Stimulated activated CD8-positive, alpha-beta memory T cell treated with anti-CD3 and anti-CD28 coated beads, Interleukin-4, amount 100 ng/mL, for 4 hours (primary cell): ENCODE measurements at places on chromosomes 13 and 19.

DNA sequence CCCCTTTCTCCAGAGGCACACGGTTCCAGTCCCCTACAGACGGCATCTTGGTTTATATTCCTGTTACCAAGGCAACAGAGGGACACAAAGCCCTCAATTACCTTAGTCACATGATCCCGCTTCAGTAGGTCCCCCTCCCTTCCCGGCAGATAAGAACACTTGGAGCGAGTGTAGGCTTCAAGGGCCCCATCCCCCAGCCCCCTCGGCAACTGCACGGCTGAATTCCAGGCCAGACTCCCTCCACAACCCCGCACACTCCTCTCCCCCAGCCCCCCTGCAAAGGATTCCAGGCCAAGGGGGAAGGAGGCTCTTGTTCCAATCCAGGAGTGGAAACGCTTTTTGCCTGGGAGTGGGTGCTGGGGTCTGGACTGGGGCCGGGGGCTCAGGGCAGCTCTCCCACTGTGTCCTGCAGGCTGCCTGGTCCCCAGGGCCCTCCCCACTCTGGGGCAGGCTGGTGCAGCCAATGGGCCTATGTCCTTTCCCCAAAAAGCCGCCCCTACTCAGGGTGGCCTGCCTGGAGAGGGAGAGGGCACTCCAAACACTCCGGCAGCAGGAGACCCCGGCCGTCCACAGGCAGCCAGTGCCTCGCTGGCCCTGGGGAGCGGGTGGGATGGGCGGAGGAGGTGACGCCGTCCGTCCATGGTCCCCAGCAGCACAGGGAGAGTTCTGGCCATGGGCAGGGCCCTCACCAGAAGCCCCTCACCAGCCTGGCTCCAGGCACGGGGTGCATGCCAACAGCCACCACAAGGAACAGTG is 62.6 kb downstream of the MLLT1 start:
- no peak for DNase-seq

- DNase-seq, result no peak
Measured at GRCh38 chr13:112845511-112846144, 123.4 kb upstream of the MCF2L start.

DNA sequence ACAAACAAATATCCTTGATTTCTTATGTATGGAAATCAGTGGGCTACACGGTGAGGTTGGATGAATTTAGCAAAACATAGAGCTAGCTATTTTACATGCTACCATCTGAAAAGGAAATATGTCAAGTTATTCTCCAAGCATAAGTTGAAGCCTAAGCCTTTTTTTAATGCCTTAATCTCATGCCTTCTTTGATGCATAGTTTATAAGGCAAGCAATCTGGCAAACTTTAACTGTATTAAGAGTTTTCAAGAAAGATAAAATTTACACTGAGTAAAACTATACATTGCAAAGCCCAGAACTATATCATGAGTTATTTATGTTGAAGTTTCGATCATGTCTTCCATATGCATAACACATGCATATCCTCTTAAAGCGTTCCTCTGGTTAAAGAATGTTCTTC is 85.0 kb upstream of the ATXN8OS start:
- DNase-seq, result no peak

- no peak for DNase-seq
Measured at GRCh38 chr13:52411629-52412028, 5.7 kb upstream of the THSD1 start.

GRCh38 chr13:108226184-108226583 is 8.0 kb downstream of the ABHD13 start:
- no peak for DNase-seq

DNA sequence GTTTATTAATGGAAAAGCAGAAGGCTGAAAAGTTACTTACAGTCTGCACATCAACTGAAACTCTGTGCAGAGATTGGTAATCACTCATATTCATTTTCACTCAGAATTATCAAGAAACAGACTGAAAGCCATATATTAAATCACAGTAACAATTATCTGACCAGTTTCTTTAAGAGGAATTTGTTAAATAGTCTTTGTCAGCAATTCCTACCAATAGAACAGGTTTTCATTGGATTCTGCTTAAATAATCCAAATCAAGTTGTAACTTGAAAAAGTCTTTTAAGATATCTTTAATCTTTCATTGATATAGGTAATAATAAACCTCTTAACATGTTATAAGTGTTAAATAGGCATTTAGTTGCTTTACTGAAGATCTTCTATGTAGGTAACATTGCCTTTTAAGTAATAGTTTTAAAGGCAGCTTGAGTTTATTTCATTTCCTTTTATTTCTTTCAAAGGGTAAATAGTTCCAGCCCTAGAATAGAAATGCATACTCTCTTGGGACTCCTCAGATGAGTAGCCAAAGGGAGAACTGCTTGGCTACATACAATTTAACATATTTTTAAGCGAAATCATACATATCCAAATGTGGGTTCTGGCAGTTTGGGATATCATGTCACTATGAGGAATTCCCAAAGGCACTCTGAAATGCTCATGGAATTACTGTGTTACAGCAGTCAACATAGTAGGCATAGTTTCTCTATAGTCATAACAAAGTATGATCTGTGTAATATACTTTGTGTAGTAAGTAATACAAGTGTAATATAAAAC is 326.0 kb upstream of the SPRY2 start:
- no peak for DNase-seq

DNA sequence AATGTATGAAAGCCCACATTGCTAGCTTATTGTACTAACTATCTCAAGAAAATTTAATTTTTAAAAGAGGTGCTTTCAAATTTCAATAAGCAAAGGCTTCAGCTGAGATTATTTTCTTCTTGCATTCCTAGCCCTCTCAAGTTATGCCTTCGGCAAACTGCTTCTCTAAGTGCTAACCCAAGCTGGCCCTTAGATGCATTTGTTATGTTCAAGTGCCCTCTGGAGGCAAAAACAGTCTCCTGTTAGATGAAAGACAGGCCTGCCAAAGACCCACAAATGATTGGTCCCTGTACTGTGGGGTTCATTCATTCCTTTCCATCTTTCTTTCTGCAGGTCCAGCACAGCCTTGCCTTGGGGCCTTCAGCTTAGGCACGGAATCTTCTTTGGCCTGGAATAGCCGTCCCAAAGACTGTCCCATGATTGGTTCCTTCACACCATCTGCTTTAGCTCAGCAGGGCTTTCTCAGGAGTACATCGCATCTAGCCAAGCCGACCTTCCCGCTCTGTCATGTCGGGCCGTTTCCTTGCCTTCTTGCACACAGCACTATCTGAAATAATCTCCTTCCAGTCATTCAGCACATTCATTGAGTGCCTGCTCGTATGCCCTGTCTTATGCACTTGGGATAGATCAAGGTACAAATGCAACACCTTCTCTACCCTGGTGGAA is 26.4 kb upstream of the TPTE2 start:
- DNase-seq, result no peak

GRCh38 chr19:47447470-47448359 is 24.0 kb downstream of the SLC8A2 start:
- no peak for DNase-seq

GRCh38 chr19:30356951-30357579 is 15.1 kb upstream of the ZNF536 start:
- DNase-seq, result no peak

DNA sequence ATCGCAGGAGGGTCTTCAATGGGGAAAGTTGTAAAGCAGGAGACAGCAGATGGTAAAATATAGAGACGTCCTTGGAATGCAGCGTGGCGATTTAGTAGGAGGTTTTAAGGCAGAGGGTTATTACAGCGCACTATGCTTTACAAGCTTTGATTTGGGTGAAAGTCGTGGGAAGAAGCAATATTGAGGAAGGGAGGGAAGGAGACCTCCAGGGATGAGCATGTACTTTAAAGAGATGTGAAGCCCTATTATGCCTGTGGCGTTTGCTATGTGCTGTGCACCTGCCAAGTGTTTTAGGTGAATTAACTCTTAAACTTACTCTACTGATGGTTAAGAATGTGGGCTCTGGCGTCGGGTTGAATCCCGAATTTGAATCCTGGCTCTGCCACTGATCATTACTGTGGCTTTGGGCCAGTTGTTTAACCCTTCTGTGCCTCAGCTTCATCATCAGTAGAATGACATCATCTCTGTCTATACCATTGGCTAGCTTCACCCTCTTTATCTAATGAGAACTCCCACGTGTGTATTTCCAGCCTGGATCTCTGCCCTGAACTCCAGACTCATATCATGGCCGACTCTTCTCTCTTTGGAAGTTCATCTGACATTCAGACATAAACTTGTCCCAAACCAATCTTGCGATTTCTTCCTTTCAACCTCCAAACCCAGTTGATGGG is 583 bp downstream of the CCDC61 start:
- DNase-seq, result no peak

GRCh38 chr19:35000647-35001501 is 751 bp downstream of the GRAMD1A start:
- DNase-seq, result peak; percentile 29

GRCh38 chr13:50684366-50684765 is 159.1 kb downstream of the DLEU7 start:
- DNase-seq, result no peak

DNA sequence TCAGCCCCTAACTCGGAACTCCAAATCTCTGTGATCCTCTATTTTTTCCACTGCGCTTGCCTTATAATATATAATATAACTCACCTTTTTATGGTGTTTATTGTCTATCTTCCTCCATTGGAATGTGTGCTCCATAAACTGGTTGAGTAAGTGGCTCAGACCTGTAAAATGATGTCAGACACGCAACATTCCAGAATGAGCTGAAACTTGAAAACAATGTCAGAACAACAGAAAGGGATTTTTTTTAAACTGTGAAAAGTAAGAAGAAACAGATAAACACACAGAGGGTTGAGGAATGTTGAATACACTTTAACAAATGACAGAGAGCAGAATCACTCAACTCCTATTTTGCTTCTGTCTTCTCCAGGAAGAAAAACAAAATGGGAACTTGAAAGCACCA is 19.1 kb upstream of the FAM216B start:
- no peak for DNase-seq

- DNase-seq, result no peak
Measured at GRCh38 chr13:32660227-32660626, 74.0 kb downstream of the PDS5B start.

DNA sequence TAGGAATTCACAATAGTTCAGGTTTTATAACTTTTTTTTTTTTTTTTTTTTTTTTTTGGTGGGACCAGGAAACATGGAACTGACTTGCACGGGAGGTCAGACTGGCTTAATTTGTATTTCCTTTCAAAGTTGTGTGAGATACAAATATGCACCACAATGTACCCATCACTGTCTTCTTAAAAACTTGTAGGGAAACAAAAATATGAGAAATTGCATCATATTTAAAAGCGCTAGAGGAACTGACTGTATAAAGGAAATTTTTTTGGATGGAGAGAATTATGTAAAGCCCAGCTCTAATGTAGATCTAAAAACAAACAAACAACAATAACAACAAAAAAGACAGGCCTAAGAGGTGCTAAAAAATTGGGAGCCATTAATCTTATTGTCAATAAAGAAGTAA is 246.5 kb downstream of the DCT start:
- DNase-seq, result no peak

DNA sequence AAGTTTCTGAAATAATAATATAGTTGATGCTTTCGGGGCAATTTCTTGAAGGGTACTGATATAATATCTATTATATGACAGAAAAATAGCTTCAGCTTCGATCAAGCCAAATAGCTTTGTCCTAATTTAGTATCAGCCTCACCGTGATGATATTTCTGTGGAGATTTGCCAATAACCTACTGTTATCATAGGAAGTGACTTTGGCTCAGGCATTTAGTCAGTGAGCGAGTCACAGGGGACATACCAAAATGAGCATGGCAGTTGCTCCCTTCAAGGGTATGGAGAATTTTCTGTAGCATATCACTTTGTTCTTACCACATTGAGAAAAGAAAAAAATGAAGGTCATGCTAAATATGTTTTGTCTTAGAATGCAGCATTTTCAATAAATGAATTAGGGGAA is 767.6 kb upstream of the SLITRK1 start:
- DNase-seq, result no peak

- no peak for DNase-seq
Measured at GRCh38 chr19:56829596-56829995, 10.9 kb downstream of the PEG3 start.

DNA sequence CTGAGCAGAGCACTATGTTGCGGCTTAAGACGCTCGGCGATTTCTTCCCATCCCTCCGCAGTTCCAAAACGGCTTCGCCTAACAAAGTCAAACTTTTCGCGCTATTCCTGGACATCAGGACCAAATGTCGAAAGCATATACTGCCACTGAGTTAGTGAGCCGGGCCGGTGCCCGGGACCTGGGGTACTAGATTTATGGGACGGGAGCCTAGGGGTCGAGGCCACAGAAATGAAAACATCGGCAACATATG is 699 bp downstream of the RCBTB2 start:
- DNase-seq, result no peak

- no peak for DNase-seq
Measured at GRCh38 chr19:14411938-14412245, 7.2 kb downstream of the DDX39A start.

- no peak for DNase-seq
Measured at GRCh38 chr13:35470671-35471661, 5.5 kb downstream of the MAB21L1 start.

DNA sequence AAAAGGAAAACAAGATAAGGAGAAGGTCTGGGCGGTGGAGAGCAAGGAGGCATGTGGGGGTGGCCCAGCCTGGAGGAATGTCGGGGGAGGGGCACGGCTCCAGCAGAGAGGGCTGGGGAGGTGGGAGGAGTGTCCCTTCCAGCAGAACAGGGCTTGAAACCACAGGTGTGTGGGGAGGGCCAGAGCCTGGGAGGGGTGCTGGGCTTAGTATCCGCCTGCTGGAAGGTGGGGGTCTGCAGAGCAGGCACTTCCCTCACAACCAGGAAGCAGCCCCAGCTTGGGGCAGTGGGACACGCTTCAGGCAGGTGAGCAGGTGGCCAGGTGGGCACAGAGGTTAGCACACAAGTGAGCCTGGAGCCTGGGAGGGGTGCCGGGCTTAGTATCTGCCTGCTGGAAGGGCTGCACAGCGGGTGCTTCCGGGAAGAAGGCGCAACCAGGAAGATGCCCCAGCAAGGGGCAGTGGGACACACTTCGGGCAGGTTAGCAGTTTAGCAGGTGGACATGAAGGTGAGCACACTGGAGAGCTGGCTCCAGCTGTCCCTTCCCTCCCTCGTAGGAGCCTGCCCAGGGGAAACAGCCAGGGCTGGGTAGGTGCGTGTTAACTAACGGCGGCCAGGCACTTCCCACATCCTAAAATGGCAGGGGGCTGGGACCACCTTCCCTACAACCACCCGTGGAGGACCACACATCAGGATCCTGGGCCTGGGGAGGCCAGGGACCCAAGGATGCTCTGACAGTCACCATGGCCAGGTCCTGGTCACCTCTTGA is 3.0 kb downstream of the GAS6 start:
- no peak for DNase-seq

- DNase-seq, result no peak
Measured at GRCh38 chr13:33003458-33004019, 12.7 kb upstream of the KL start.

DNA sequence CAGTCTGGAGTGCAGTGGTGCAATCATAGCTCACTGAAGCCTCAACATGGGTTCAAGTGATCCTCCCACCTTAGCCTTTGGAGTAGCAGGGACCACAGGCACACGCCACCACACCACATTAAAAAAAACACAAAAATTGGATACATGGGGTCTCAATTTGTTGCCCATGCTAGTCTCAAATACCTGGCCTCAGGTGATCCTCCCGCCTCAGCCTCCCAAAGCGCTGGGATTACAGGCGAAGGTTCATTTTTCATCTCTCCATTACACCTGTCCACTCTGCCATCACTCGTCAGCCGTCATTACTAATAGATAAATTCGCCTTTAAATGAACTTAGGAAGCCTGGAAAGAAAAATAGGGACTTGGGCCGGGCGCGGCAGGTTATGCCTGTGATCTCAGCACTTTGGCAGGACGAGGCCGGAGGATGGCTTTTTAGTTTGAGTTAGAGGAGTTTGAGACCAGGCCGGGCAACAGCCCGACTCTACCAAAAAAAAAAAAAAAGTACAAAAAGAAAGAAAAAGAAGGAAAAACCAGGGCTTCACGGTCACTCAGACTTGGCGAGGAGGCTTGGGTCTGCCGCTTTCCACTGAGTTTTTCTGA is 685 bp upstream of the SUPT5H start:
- no peak for DNase-seq
